ENCODE measurements at places on chromosomes 1 and 21.

- no peak for DNase-seq
Observed at GRCh38 chr1:204171751-204172178, 5.6 kb upstream of the REN start.

DNA sequence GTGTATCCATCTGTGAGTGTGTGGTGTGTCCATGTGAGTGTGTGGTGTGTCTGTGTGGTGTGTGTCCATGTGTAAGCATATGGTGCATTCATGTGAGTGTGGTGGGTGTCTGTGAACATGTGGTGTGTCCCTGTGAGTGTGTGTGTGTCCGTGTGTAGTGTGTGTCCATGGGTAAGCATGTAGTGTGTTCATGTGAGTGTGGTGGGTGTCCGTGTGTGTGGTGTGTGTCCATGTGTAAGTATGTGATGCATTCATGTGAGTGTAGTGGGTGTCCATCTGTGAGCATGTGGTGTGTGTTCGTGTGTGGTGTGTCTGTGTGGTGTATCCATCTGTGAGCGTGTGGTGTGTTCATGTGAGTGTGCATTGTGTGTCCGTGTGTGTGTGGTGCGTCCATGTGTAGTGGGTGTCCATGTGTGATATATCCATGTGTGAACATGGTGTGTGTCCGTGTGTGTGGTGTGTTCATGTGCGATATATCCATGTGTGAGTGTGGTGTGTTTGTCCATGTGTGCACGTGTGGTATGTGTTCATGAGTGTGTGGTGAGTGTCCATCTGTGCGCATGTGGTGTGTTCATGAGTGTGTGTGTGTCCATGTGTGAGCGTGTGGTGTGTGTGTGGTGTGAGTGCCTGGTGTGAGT, 12.3 kb downstream of the SLC19A1 start:
- DNase-seq = no peak

DNA sequence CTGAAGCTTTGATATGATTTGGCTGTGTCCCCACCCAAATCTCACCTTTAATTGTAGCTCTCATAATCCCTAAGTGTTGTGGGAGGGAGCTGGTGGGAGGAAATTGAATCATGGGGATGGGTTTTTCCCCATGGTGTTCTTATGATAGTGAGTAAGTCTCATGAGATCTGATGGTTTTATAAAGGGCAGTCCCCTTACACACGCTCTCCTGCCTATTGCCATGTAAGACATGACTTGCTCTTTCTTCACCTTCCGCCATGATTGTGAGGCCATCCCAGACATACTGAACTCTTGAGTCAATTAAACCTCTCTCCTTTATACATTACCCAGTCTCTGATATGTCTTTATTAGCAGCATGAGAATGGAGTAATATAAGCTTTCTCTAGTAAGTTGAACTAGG, 261.9 kb downstream of the HLX start:
- no peak for DNase-seq

DNA sequence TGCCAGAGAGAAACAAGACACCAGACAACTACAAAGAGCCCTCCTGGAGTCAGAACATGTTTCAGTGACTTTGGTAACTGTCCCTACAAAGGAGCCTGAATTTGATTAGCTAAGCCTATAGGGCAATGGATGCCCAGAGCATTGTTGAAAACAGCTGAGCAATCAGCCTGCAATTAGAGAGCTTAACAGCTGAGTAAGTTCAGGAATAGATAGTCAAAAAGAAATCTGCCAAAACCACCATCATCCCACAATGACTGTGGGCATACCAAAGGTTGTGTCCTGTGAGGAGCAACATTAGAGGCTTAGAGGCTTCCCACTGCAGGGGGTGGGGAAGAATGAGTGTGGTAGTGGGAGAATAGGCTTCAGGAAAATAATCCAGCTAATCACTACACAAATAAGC, 32.1 kb downstream of the SH3BP5L start:
- DNase-seq = no peak

DNA sequence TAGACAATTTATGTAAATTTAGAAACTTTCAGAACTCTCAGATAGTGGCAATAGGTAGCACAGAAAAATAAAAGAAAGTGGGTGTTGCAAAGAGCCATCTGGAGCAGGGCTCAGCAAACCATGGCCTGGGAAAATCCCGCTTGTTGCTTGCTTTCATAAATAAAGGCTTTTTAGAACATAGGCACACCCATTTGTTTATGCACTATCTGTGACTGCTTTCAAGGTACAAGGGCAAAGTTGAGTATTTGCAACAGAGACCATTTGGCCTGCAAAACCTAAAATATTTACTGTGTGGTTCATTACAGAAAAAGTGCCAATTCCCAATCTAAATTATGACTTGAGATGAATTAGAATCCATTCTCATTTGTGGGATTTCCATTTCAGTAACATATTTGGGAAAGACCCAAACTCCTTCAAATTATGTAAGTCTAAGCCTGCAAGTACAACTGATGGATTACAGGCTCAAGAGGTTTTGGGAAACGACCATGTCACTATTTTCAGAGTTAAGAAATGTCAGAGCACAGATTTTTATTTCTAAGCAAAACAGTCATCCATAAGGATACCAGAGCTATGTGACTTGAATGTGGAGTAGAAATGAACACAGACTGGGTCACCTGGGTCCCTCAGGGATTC, 43.5 kb upstream of the DPT start:
- no peak for DNase-seq

DNA sequence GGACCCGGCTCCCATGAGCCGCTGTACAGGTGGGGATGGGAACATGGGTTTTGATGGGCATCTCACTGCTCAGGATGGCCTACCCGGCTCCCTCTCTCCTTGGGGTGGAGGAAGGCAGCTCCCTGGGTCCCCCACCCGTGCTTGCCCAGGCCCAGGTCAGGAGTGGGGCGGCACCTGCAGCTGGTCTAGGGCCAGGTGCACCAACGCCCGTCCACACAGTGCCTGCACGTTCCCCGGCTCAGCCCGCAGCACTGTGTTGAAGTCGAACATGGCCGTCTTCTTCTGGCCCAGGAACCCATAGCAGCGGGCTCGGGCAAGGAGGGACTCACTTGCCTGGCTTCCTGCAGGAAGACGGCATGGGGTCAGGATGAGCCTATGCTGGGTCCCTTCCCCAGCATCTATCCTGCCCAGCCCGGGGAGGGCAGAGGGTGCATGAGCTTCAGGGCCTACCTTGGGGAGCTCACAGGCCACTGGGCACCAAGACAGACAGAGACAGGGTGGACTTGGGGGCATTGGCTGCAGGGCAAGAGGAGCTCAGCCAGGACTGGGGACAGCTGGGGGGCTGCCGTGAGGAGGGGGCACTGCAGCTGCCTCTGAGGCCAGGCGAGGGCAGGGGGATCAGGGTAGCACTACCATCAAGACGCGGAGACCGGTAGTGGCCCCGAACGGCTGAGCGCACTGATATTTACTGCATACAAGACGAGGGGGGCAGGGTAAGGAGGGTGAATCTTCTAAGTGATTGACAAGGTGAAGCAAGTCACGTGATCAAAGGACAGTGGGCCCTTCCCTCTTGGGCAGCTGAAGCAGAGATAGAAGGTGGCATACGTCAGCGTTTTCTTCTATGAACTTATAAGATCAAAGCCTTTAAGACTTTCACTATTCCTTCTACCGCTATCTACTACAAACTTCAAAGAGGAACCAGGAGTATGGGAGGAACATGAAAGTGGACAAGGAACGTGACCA, 17.8 kb downstream of the TTC34 start:
- no peak for DNase-seq

DNA sequence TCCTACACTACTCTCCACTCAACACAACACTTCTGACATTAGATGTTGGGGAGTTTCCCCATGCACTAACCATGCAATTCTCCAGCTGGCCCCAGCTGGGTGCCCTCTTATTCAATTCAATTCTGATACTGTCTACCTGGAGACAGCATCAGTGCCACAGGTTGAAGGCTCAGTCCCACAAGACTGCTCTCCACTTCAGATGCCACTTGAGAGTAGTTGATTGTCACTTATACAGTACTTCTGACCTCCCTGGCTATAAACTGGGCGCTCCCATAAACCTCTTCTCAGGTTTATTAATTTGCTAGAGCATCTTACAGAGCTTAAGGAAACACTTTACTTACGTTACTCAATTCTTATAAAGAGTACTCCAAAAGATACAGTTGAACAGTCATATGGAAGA, 442.3 kb downstream of the LRRIQ3 start:
- DNase-seq = no peak

DNA sequence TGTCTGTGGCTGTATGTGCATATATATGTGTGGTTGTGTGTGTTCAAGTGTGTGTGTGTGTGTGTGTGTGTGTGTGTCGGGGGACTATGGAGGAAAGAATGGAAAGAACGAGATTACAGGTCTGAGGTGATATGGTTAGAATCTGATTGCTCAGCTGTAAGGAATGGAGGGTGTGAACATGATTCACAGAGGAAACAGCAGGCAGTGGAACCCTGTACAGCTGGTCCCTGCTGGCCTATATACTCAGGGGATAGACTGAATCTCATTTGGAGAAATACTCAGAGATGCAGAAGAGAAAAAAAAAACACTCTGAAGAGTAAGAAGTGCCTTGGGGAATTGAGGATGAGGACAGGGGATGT, 180.1 kb upstream of the ESRRG start:
- DNase-seq = no peak

DNA sequence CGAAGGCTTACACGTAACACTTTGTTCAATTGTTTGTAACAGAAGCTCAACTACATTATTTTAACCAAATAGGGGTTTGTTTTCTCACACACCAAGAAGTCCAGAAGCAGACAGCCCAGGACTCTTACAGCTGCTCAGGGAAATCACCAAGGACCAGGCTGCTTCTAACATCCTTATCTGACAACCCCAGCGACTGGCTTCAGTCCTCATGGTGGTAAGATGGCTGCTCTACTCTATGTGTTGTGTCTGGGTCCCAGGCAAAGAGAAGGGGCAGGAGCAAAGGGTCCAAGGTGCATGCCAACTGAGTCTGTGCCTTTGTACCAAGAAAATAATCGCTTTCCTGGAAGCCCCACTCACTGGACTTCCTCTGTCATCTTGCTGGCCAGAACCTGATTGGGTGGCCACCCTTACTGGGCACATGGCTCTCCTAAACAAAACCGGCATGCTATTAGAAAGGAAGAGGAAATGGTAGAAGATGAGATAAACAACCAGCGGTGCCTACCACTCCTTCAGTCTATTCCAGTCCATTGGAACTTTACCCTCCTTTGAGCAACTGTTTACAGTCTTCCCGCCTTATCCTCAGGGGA, 34.1 kb upstream of the LRRC8D start:
- DNase-seq = no peak

DNA sequence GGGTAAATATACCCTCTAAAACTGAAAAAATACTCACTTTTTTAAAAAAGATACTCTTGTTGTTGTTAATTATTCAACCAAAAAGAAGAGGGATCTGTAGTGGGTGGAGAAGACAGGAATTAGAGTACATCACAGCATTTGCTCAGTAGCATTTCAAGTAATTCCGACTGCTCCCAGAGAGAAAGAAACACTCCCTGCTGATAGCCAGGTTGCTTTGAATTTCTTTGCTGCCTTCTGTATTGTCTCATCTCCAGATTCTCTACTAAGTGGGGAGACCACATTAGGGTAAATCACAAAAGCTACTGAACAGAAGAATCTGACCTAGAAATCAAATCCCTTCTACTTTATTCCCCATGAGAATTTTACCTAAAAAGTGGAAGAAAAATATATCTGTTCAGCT, 661.1 kb downstream of the BRINP3 start:
- DNase-seq = no peak

GRCh38 chr21:14685568-14685967, 139.5 kb upstream of the SAMSN1 start:
- DNase-seq = no peak

GRCh38 chr21:36200081-36200561, 43.5 kb downstream of the DOP1B start:
- DNase-seq = no peak

- DNase-seq = no peak
Observed at GRCh38 chr21:15138490-15138889, 73.7 kb upstream of the NRIP1 start.

DNA sequence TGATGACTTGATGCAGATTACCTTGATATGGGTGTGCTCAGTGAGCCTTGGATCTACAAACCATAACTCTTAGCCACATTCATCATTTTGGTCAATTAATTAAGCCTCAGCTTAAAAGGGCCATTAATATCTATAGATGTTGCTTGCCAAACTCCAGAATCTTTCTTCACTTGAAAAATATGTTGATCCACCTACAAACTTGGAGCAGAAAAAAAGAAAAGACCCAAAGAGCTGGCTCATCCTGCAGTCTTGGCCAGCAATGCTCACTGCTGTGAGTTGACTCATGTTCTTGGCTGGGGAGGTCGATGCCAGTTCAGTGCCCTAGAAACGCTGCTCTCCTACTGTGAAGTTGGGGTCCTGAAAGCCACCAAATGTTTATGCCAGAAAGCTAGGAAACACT, 75.4 kb downstream of the DPT start:
- no peak for DNase-seq

GRCh38 chr1:216535059-216535458, 111.8 kb upstream of the USH2A start:
- no peak for DNase-seq

DNA sequence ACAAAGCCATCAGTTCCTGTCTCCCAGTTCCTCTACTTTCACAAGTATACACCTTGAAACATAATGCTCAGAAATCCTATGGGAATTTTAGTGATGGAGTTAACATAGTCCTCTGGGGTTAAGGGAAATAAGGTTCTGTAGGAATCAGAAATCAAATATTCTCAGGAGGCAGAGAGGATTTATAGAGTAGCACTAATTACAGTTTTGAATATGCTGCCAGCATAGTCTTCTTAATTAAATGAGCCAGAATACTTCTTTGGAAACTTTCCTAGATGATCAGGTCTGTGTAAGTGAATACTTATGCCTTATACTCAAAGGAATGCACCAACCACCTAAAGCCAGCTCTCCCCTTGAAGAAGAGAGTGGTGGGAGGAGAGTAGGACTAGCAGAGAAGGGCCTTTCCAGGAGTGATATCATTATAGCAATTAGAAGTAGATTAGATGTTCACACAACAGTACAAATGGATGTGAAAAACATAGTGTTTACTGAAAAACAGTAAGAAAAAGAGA, 31.4 kb upstream of the DIRAS3 start:
- no peak for DNase-seq

DNA sequence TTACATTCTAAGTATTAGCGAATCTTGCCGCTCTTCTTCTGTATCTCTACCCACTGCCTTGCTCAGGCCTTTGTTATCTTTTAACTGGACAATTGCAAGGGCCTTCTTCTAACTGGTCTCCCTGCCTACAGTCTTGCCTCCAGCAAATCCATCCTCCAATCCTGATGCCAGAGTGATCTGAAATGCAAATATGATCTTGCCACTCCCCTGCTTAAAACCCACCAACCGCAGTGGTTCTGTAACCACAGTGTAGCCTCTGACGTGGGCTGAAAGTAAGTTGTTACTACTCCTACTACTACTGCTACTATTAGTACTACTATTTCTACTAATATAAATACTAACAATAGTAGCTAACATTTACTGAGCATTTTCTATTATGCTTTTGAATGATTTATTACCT, 12.4 kb downstream of the MOV10 start:
- DNase-seq = no peak

DNA sequence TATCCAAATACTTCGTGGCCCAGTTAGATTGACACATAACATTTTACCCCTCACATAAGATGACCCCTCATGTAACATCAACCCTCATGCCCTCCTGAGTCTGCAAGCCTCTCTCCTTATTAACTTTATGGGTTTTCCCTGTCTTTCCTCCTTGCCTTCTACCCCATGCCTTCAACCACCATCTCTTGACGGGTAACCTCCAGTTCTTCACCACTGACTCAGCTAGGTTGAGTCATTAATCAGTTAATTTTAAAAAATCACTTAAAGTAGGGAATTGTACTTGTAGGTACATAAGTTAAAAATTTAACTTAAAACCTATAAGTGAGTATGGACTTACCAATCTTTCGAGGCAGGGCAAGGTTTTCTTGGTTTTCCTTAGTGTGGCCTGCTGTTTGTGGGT, 330.7 kb downstream of the CAMTA1 start:
- DNase-seq = no peak

Data from anterior cingulate cortex (tissue), 58 donors.